ENCODE measurements at places on chromosomes 11 and 22. TPM values are rescaled to one million over a fixed set of nuclear protein-coding genes. Genes with fewer than 3 reads are reported as not detected.
A peak's percentile ranks its signal among the peaks of the same experiment; 100 is the strongest.

Gene DCPS
- 12.0 TPM for total RNA-seq

Gene LMNTD2
- 0.79 TPM for total RNA-seq

DNA sequence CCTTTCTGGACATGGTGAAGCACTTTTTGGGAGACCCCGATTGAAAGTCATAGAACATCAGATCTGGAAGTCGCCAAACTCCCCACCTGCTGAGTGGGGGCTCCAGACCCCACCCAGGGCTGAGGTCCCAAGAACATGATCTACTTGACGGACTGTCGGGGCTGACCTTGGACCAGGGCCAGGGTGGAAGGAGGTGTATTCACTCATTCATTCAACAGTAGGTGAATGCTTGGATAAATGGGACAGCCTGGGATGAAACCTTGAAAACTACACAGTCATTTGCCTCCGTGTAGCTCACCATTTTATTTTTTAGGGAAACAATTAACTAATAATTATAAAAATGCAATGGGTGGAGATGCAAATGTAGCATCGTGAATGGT lies 629.0 kb downstream of the BRD1 start:
- H3K27me3 ChIP-seq = no peaks in the 10 kb centered on the region
- peaks cover 27% of the 10 kb centered on the region for H3K4me1 ChIP-seq
- H3K36me3 ChIP-seq = no peaks in the 10 kb centered on the region
- H3K4me3 ChIP-seq = no peak overlapping the region

- H3K36me3 ChIP-seq = no peaks in the 10 kb centered on the region
- H3K27ac ChIP-seq = no peak overlapping the region
- DNase-seq = no peak
Measured at GRCh38 chr11:84853841-84854497, 773.2 kb downstream of the DLG2 start.

Gene DLG2
- 37.7 TPM for total RNA-seq

GRCh38 chr22:19368876-19369275 lies 62.7 kb downstream of the HIRA start:
- no peak overlapping the region for H3K27ac ChIP-seq
- H3K27me3 ChIP-seq = no peaks in the 10 kb centered on the region

GRCh38 chr22:37547251-37547741 lies 13.0 kb upstream of the CDC42EP1 start:
- no peaks in the 10 kb centered on the region for H3K36me3 ChIP-seq
- DNase-seq = peak; percentile 59
- H3K27me3 ChIP-seq = peaks cover 3% of the 10 kb centered on the region
- peak overlapping the region; percentile 97 for H3K27ac ChIP-seq
- no peak overlapping the region for H3K4me3 ChIP-seq

Measured in spinal cord (tissue), 10 donors.